Stimulated activated effector memory CD8-positive, alpha-beta T cell treated with anti-CD3 and anti-CD28 coated beads, Interleukin-12 subunit alpha, Interleukin-12 subunit beta, amount 100 ng/mL, for 72 hours (primary cell): ENCODE measurements at places on chromosomes 6 and 20.

DNA sequence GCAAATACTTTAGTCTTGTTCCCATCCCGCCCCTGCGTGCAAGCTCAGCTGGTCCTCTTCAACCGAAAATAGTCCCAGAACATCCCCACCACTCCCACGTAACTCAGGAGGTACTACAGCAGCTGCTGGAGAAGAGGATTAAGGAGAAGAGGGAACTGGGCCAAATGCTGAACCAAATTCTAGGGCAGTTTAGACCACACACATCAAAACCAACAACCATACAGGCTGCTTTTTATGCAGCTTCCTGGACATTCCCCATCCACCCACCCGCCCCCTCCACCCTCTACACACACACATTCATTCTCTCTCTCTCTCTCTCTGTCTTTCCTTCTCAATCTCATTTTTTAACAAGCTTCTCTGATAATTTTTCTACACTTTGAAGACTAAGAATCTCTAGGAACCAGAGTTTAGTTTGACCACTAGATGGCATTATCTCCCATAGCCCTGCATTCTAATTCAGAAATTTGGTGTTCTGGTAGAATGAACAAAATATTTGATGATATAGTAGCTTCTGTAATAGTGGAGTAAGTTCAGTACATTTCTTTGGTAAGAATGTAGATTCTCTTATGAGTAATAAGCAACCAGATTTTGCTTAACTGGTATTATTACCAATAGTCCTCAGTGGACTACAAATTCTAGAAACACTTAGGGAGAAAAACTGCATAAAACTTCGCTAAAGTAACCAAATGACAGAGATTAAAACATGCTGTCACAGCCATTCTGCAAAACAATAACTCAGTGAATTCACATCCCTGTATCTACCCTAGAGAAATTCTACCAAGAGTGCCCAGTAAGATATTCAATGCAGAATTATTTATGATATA, 52.1 kb upstream of the BEND6 start:
- DNase-seq: no peak

- no peak for DNase-seq
Measured at GRCh38 chr20:58168843-58169242, 59.6 kb downstream of the ANKRD60 start.

DNA sequence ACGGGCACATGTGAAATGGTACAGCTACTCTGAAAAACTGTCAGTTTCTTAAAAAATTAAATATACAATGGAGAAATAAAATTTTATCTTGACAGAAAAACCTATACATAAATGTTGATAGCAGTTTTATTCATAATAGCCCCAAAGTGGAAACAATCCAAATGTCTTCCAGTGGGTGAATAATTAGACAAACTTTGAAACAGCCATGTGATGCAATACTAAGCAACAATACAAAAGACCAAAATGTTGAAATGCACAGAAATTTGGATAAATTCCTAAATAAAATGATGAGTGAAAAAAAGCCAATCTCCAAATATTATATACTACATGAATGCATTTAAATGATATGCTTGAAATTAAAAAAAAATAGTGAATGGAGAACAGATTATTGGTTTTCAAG, 523.1 kb downstream of the HTR1B start:
- DNase-seq: no peak

- DNase-seq: no peak
Measured at GRCh38 chr20:50133041-50133440, 20.1 kb upstream of the UBE2V1 start.

DNA sequence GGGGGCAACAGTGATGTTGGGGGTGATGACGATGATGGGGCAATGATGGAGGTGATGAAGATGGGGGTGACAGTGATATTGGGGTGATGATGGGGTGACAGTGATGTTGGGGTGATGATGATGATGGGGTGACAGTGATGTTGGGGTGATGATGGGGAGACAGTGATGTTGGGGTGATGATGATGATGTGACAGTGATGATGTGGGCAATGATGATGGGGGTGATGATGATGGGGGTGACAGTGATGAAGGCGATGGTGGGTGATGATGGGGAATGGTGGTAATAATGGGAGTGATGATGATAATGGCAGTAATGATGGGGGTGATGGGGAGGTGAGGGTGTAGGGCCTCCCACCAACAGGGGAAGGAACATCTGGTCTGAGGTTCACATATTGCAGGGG, 150.6 kb downstream of the ERMARD start:
- DNase-seq: no peak

DNA sequence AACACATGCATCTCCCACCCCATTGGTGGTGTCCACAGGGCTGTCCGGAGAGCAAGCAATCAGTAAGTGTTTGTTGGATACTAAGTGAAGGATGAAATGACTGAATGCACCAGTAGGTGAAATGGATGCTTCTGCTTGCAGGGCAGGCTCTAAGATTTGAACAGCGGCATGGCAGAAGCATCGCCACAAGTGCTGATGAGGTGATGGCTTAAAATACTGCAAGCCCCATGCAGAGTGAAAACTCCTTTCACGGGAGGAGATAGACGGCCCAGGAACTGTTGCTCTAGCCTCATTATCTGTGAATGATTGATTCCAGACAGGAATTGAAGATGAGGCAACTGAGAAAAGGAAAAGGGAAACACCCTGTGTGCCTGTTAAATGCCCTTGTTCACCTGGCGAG, 158.9 kb downstream of the LY86 start:
- no peak for DNase-seq

DNA sequence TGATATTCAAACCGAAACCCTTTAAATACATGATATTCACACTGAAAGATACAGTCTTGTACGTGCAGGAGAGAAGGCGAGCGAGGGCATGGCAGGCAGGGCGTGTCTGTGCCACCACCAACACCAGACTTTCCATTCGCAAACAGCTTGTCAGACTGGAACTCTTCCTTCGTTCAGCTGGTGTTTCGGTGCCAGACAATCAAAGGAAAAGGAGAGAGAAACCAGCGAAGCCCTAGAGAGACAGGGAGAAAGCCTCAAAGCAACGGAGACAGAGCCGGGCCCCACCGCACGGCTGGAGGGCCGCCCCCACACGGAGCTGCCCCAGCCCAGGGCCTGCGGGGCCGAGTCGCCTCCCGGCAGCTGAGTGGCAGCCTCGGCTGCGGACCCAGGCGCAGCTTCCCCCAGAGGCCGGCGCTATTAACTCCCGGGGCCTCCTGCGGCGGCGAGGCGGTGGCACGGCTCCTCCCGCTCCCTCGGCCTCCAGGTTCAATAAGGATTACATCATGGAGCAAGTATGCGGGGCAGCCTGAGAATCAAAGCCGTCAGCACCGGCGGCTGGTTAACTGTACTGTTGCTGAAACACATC, 32.1 kb upstream of the NR2E1 start:
- no peak for DNase-seq

DNA sequence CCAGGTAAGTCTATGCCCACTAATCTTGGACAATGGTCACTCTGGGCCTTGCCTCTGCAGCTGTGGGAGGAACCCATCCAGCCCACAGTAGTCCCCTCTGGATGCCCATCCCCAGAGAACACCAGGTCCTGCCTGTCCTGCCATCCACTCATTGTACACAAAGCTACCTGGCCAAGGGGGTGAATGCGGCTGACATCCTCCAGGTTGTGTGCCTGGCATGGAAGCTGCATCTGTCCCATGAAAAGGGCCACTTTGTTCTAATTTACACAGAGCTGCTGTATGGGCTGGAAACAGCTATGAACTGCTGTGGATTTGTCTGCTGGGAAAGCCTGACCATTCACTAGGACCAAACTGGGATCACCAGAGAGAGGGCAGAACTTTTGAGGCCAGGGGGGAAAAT, 324.8 kb downstream of the LRFN2 start:
- no peak for DNase-seq

DNA sequence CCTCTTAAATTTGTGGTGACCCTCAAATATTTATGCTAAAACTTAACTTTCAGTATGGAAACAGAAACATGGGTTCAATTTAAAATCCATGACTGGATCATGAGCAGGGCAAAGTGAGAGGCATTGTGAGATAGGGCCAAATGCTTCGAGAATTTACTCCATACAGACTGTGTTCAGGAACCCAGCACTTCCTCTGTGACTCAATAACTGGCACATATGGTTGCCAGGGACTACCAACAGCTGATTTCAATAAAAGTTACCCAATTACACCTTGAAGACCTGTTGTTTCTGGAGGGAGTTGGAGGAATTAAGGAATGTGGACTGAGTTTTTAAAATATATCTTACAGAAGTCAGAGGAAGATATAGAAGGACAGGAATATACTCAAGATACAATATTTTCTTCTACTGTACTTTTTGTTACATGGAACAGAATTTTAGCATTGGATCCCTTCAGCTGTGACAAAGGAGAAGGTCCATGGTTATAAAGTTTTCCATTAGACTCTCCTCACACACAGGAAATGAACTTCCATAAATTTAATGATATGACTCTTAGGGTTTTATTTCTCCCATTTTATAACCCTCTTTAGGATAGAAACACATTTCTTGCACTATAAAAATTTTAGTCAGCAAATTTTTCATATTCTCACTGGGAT, 258.5 kb downstream of the KHDC1L start:
- no peak for DNase-seq

DNA sequence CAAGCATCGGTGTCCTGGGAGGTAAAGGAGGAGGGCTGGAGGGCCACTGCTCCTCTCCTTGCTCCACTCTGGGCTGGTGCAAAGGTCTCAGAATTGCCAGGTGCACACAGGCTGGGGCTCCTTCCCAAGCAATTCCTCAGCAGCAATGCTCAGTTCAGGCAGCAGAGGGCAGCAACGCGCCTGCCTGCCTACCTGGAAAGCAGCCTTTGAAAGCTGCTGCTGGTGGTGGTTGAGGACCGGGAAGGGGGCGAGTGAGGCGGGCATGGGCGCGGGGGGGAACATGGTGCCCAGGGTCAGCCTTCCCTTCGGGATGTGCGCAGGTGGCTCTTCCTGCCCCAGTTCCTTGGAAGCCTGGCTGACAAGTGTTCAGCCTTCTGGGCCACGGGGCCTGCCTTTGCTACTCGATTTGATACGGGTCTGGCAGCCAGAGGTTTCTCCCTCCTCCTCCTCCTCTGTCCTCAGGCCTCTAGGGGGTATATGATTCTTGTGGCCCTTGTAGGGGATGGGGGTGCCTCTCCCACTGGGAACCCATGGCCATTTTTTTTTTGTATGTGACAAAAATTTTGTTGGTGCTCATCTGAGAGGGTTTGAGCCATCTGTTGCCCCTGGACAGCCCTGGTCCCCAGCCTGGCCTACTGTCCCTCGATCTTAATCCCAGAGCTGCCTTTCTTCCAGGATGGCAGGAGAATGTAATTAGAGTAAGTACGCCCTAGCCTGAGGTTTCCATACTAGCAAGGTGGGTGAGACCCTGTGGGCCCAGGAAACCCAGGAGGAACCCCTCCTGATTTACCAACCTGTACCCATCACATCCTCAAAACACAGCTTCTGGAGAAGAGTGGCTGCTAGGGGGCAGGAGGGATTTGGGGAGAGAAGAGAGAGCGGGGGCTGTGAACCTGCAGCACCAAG, 20.1 kb downstream of the MRPS18A start:
- peak; percentile 93 for DNase-seq

DNA sequence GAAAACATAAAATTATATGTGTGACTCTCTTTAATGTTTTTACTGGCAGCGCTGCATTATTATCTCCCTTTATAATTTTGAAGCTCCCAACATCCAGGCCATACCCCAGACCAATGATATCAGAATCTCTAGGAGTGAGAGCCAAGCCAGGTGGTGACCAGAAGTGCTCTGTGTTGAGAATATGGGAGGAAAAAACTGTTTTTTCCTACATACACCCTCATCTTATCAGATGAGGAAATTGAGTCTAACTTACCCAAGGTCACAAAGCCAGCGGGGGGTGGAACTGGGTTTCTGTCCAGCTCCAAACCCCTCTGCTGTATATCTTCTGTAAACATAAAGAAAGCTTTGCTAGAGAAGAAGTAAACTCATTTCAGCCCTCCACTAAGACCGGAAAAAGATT, 42.5 kb downstream of the LY86 start:
- no peak for DNase-seq

- DNase-seq: no peak
Measured at GRCh38 chr6:95848717-95849116, 167.1 kb upstream of the FUT9 start.

DNA sequence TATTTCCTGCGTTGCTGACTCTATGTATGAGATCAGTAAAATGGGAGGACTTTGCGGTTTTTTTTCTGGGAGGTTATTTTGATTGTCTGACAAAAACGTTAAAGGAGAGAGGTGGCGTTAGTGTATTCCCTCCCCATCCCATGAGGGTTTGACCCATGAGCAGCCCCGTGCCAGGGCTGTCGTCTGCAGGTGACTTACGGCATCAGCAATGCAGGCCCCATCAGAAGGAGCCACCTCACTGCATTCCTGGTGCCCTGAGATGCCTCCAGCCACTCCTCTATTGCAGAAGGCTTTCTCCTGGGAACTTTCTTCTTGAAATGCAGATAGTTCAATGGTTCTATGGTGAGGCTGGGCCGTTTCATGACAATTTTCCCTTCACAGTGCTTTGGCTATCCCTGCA, 149.3 kb downstream of the TTLL2 start:
- no peak for DNase-seq

GRCh38 chr6:2270054-2270453, 24.6 kb upstream of the GMDS start:
- no peak for DNase-seq
